Stimulated activated CD8-positive, alpha-beta memory T cell treated with anti-CD3 and anti-CD28 coated beads, Interleukin-2, amount 100 ng/mL, for 48 hours (primary cell): ENCODE measurements at places on chromosomes 13 and 19.
A peak's percentile ranks its signal among the peaks of the same experiment; 100 is the strongest.

DNA sequence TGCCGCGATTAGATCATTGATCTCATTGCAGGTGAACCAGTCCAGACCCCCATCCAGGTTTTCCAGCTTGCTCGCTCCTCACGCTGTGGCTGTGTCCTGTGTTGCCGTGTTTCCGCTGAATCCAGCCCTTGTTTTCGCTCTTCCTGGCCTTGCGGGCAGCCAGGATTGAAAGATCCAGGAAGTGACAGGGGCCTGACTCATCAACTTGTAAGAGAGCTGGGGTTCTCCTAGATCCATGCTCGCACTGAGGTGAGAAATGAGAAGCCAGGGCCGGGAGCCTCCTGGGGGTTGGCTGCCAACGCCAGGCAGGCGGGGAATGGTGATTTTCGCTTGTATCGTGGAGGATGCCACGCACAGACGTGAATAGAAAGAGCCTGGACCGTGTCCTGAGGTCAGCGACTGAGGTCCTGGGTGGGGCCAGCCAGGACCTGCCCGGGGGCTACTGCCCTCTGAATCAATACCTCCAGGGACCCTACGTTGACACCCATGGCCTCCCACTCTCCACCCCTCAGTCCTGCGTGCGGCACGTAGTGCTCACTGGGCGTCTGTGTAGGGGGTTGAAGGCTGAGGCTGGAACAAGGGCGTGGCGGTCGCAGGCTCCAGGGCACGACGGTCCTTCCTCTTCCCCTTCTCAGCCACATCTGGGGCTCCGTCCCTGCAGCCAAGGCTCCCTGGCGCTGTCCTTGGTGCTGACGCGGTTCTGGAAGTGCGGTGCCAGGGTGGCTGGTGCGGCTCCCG, 7.3 kb upstream of the PTPRH start:
- DNase-seq, result peak; percentile 34

DNA sequence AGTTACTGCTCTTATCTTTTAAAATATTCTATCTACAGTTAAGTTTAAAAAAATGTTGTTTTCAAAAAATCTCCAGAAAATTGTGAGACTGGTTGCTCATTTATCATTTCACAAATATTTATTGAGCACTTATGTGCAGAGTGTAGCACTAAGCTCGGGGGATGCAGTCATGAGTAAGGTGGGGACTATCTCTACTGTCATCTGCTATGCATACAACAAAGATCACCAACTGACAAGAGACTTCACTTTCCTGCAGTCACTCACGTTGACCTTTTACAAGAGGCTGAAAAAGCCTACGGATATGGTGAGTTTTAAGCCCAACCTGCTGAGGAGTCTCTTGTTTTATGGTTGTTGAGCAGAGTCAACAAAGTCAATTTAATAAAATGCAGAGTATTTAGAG, 392.5 kb downstream of the KLF12 start:
- DNase-seq, result no peak

- peak; percentile 65 for DNase-seq
These were observed 643 bp downstream of the SLC7A1 start for GRCh38 chr13:29594710-29595379.

DNA sequence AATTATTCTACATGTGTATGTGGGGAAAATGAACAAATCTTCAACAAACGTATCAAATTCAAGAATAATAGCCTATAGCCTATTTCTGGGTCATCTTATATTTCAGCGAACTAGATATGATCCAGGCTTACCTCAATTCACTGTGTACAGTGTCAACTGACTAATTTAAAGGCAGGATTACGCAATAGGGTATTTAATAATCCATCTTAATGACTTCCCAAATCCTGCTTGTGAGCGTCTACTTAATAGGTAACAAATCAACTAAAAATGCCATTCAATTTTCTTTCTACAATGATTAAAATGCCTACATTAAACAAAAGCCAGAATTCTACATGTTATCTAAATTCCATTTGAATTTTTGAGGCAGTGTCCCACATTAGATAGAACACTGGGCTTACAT, 67.0 kb downstream of the USP12 start:
- DNase-seq, result no peak

GRCh38 chr19:51531349-51532315, at the start of gene SIGLEC6:
Gene SIGLEC6, minus strand, starts transcription at chr19:51531670. Its CDS starts 22 bp downstream, at chr19:51531648.
- peak; percentile 18 for DNase-seq

- DNase-seq, result no peak
These were observed 41.8 kb upstream of the CD177 start for GRCh38 chr19:43311706-43312105.

DNA sequence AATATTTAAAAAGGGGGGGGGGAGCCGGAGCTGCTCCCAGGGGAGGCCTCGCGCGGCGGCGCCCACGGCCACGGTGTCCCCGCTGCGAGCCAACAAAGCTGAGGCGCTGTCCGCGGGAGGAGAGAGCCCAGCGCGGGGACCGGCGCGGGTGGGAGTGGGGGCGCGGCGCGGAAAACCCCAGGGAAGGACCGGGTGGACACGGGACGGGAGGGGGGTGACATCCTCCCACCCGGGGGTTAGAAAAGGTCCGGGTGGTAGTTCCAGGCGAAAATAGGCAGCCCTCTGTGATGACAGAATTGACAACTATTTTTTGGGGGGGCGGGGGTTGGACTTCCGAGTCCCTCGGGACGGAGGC, 11.1 kb upstream of the SOX1 start:
- no peak for DNase-seq

DNA sequence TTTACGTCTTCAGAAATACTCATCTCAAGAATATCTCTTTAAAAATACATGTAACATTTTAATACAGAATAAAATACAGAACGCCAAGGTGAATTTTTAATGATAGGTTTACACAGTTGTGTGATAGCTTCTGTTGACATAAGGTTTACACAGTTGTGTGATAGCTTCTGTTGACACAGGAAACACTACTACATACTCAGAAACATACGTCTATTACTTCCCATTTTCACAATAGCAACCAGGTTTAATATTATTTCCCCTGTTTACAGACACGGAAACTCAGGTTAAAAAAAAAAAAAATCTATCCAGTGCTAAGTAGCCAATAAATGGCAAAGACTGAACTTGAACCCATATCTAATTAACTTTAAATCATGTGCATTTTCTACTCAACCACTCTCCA, 571.2 kb downstream of the LIG4 start:
- no peak for DNase-seq

- no peak for DNase-seq
These were observed 56.0 kb downstream of the ZNF536 start for GRCh38 chr19:30428092-30428680.

DNA sequence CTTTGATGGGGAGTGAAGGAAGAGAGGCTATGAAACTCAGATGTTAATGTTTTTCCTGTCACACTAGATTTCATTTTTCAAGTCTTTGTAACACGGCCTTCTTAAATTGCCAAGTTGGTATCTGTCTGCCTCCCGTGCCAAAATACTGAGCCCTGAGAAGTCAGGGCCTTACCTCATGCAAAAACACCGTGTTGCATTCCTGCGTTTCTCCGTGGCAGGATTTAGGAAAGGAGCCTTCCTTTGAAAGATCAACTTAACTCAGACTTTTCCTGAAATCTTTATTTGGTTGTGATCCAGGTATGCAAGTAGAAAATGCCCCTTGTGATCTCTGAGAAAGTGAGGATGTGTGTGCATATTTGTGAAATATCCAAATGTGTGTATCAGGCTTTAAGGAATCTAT, 1291.0 kb upstream of the SLC10A2 start:
- no peak for DNase-seq

- no peak for DNase-seq
These were observed 308.3 kb downstream of the KCNRG start for GRCh38 chr13:50323440-50324065.

DNA sequence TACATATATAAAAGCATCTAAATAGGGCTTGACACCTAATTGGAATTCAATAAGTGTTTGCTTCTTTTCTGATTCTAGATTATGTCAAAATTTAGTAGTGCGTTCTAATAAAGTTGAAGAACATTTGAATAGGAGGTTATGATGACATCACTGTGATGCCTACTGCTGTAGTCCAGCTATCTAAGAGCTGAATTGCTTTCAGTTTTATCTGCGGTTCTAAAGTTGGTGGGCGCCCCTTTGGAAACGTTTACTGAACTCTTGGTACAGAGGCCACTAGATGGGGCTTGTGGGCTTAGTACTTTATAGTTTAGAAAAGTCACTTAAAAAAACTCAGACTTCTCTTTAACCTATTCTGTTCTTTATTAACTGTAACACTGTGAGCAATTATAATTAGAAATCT, 776.9 kb downstream of the GPC5 start:
- DNase-seq, result no peak

DNA sequence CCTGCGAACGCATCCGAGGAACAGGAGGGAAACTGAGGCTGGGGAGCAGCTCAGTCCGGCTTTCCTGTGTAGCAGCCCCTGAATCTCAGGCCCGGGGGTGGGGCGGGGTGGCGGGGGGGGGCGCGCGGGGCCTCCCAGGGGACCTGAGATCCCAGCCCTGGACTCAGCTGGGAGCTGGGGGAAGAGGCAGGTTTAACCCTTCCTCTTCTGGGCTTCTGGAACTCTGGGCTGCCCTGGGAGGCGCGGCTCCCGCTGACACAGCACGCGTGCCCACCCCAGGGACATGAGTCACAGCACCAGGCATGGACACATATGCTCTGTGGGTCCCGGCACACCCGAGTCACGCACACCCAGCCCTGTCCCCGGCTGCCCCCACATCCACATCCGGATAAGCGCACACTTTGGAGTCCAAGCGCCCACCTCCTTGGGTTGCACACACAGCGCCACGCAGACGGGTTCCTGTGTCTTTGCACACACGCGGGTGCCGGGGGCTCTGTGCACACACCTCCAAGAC, 3.5 kb upstream of the CIRBP start:
- no peak for DNase-seq

- DNase-seq, result peak; percentile 63
These were observed at the start of gene SLITRK5 for GRCh38 chr13:87671031-87671752. Gene SLITRK5, plus strand, starts transcription at chr13:87671371. Its CDS starts 4,018 bp downstream, at chr13:87675389.

DNA sequence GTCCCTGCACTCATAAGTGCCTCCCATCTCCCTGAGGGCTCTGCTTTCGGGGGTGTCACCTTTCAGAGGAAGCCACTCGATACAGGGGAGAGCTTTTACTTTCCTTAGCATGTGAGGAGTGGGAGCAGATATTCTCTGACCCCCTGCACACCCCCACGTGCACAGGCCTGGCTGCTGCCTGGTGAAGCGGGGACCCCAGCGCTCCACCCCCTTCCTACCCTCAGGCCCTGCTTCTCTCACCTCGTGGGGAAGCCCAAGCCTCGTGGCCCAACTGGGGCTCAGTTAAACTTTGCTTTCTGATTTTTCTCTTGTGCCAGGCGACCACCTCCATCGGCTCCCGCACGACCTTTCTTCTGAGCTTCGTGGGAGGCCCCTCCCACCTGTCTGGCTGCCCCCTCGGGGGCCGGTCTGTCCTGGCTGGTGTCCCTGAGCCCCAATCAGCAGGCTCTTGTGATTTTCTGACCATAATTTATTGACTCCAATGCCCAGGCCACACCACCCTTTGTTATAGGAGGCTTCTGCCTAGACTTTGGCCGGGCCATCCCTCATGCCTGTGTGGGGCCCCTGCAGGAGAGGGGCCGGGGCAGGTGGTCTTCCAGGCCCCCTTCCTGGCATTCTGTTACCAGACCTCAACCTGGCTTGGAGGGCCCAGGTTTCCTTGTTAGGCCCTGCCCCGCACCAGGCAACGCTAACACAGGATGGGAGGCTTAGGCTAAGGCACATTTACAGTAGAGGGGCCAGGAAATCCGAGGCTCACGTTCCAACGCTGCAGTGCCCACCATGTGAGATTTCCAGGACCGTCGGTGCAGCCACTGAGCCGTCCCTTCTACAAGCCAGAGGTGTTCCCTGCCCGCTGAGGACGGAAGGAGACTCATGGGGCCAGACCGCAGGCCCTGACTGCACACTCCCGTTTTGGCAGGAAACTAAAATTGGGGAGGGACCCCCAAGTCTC, 3.7 kb downstream of the TMED1 start:
- DNase-seq, result no peak

DNA sequence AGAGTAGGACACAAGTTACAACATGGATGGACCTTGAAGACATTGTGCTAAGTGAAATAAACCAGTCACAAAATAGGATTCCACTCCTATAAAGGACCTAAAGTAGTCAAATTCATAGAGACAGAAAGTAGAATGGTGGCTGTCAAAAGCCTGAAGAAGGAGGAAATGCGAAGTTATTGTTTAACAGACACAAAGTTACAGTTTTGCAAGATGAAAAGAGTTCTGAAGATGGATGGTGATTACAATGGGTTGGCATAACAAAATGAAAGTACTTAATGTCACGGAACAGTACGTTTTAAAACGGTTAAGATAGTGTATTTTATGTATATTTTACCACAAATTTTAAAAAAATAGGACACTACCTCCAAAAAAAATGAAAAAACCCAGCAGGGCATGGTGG, 34.8 kb downstream of the FOXO1 start:
- DNase-seq, result no peak

- DNase-seq, result no peak
These were observed 359.4 kb downstream of the ZNF536 start for GRCh38 chr19:30731591-30731990.

GRCh38 chr13:28609926-28610325, 49.0 kb upstream of the POMP start:
- no peak for DNase-seq

DNA sequence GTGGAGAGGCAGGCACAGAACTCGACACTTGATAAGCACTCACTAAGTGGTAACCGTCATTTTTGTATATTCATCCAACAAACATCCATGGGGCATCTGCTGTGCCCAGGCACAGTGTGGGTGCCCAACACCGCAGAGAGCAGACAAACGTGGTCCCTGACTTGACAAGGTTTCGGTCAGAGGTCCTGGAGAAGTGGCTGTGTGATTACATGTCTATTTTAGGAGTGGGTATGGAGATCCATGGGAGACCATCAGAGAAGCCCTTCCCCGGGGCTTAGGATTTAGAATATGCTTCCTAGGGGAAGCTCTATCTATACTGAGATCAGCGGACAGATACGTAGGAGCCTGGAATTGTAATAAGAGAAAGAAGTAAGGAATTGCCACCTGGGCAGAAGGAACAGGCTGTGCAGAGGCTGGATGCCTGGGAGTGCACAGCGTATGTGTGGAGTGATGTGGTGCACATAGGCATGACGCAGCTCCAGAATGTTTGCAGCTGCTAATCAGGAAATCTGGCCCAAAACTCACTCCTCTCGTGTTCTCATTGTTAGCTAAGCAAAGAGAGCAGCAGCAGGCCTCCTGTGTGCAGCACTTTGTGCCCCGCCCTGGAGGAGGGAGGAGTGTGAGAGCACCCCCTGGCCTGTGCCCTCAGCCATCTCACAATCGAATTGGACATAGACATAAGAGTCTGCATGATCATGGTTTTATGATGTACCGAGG, 23.0 kb upstream of the IRS2 start:
- DNase-seq, result no peak

DNA sequence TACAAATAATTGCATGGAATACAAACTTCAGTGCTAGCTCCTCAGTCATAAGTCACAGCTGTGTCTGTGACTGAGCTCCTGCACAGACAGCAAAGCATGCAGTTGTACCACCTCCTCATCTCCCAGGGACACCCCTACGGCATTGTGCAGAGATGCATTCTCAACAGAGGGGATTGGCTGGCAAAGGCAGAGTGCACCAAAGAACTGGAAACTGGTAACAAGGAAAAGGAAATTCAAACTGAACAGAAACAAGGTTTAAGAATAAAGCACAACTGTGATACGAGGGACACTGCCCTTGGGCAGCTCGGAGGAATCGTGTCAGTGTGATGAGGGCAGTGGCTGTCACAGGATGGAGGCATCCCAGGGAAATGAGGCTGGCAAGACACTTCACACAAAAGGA, 126.1 kb upstream of the SOX1 start:
- DNase-seq, result no peak
